Femur (tissue), 1 donor: ENCODE measurements at places on chromosomes 6 and 20.

DNA sequence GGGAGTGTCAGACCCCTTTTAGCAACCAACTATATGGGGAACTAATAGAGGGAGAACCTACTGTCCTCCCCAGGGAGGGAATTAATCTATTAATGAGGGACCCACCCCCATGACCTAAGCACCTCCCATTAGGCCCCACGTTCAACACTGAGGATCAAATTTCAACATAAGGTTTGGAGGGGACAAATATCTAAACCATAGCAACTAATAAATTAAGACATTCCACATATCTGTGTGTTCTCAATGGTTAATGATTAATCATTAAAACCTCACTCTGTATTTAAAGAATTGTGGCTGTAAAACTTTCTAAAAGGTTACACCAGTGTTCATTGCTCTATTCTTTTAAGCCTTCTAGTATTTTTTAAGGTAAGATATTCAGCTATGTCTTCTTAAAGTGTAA is 500.4 kb upstream of the SULF2 start:
- no peak for DNase-seq

DNA sequence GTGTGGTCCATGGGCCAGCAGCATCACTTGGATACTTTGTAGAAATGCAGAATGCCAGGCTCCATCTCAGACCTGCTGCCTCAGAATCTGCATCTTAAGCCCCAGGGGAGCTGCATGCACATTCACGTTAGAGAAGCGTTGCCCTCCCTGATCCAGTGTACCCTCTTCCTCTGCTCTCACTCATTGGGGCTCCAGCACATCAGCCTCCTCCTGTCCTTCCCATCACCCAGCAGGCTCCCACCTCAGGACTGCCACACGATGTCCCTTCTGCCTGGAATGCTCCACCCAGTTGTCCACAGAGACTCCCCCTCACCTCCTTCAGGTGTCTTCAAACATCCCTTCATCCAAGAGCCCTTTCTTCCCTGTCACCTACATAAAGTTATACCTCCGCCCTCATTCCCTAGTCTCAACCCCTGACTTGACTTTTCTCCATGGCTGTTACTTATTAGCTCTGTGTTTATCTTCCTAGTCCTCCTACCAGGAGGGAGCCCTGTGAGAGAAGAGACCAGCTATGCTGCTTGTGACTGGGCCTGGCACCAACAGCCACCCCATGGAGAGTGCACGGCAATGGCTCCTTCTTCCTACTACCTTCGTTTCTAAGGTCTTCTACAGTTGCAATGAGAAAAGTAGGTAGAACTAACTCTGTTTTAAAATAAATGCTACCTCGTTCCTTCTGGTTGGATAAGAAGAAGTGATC is 3.3 kb upstream of the ACSS1 start:
- peak; percentile 11 for DNase-seq

DNA sequence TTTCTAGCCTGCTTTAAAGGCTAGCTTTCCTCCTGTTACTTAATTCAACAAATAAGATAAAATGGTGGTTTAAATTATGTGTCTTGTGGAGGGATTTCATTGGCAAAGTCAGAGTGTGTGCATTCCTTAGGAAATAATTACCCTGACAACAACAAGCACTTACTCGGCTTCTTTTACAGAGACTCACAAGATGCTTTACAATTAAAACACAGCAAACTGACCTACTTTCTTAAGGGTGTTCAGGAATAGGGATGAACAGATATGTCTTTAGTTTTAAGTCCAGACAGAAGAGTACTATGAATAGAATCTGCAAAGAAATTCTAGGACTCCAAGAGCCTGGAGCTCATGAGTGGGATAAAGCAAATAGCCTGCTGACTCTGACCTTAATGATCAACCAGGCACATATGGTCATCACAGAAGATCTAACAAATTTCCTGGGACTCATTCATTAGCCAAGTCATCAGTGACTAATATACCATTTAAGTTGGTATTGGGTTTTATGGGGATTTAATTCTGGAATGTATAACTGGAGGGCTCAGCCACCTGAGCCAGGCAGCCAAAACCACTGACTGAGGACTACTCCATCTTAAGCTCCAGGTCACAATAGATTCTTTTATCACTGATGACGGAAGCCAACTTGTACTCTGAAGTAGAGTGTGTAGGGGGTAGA is 161.8 kb upstream of the RIMS1 start:
- DNase-seq, result no peak

- no peak for DNase-seq
Measured at GRCh38 chr6:16539086-16539931, 222.0 kb downstream of the ATXN1 start.

DNA sequence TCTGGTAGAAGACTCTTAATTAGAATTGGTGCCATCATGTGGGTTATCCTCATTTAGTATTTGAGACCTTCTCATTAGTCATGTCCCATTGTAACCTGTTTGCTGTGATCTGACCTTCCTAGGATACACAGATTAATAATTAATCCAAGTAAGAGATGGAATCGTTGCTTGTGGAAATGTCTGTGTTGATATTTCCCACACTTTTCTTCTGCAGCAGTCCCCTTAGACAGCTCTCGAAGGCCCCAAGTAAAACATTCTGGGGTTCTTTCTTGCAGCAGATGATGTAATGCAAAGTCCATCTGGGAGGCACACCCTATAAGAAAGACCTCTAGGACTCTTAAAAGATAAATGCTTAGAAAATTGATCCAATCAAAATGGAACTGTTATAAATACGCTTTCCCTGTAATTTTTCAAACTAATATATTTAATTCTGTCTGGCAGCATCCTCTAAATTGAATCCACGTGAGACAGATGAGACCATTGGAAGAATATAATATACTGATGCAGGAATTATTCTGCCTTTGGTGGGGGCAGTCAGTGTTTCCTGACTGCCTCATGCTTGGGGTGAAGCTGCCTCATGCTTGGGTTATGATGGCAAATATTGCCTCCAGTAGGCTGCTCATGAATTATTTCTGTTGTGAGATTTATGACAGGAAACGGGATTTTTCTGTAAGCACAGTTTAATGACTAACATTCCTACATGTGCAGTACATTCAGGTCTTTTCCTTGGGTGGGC is 54.5 kb upstream of the ARMC2 start:
- no peak for DNase-seq

- DNase-seq, result no peak
Measured at GRCh38 chr20:43220612-43221011, 30.9 kb upstream of the PTPRT start.

- no peak for DNase-seq
Measured at GRCh38 chr20:20786428-20786827, 74.0 kb upstream of the RALGAPA2 start.
